ENCODE measurements at places on chromosomes 7 and 10.

- no peak for DNase-seq
Observed at GRCh38 chr10:113894581-113894980, 40.1 kb downstream of the NHLRC2 start.

DNA sequence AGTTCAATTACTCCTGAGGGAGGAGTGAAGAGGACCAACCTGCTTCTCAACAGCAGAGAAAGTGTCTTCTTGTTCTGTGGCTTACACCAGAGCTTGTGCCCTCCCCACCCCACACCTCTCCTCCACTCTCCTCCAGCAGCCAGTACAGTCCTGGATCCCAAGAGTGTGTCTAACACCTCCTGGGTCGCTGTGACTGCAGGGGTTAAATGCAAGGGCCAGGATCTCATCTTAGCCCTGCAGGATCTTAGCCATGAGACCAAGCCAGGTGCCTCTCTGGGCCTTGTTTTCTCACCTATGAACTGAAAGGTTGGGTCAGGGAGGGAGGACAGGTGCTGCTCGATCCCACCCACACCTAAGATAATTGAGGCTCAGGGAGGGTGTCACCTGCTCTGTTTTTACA lies 34.5 kb upstream of the MSRB2 start:
- DNase-seq = no peak

DNA sequence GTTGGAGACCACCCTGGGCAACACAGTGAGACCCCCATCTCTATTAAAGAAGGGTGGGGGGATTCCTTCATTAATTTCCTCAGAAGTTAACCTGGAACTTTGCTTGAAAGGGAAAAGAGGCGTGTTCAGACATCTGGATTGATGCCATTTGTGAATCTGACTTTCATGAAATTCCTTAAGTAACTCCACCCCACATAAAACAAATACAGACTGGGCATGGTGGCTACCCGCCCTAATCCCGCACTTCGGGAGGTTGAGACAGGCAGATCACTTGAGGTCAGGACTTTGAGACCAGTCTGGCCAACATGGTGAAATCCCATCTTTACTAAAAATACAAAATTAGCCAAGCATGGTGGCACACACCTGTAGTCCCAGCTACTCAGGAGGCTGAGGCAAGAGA lies 75.0 kb downstream of the EEPD1 start:
- no peak for DNase-seq

GRCh38 chr10:44186150-44186549 lies 198.7 kb downstream of the CXCL12 start:
- DNase-seq = no peak

DNA sequence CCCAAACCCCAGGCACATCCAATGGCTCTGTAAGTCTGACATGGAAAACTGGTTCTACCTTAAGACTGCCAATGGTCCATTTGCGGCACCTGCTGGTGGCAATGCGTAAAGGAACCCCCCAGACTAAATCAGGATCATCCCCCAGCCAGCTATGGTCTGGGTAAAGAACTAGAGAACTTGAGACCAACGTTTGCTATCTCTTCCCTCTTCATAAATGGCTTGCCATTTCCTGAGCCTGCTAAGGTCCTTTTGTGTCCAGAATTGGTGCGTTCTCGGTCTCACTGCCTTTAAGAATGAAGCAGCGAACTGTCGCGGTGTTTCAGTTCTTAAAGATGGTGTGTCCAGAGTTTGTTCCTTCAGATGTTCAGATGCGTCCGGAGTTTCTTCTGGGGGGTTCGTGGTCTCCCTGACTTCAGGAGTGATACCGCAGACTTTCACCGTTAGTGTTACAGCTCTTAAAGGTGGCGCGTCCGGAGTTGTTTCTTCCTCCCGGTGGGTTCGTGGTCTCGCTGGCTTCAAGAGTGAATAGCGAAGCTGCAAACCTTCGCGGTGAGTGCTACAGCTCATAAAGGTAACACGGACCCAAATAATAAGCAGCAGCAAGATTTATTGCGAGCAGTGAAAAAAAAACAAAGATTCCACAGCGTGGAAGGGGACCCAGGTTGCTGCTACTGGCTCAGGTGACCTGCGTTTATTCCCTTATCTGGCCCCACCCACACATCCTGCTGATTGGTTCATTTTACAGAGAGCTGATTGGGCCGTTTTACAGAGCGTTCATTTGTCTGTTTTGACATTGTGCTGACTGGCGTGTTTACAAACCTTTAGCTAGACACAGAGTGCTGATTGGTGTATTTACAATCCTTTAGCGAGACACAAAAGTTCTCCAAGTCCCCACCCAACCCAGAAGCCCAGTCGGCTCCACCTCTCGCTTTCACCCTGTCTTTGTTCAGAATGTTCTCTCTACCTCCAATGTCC lies 95.4 kb downstream of the ELMO1 start:
- DNase-seq = peak; percentile 76

GRCh38 chr10:29585488-29585976 lies 49.2 kb downstream of the SVIL start:
- no peak for DNase-seq

DNA sequence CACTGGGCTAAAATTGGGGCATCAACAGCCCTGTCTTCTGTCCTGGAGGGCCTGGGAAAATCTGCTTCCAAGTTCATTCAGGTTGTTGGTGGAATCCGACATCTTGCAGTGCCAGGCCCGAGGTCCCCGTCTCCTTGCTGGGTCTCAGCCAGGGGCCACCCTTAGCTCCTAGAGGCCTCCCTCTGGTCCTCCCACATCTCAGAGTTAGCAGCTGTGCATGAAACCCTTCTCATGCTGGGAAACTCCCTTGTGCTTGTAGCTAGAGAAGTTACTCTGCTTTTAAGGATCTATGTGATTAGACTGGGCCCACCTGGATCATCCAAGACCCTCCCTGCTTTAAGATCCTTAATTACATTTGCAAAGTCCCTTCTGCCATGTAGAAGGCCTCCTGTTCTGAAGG lies 15.3 kb downstream of the HIP1 start:
- no peak for DNase-seq

DNA sequence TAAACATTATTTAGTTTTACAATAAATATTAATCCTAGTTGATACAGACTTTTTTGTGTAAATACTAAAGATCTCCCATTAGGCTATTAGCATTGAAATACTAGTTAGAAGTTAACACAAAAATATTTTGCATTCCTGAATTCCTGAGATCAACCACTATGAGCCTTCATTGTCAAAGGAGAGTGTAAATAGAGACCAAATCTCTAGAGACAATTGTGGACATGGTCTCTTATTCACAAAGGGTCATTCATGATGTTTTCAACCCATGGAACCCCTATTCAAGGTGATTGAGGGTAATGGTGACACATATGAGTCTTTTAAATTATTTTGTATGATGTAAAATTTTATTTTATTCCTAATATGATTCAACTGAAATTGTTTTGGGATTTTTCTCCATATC lies 1454.8 kb upstream of the LRRTM3 start:
- DNase-seq = no peak

DNA sequence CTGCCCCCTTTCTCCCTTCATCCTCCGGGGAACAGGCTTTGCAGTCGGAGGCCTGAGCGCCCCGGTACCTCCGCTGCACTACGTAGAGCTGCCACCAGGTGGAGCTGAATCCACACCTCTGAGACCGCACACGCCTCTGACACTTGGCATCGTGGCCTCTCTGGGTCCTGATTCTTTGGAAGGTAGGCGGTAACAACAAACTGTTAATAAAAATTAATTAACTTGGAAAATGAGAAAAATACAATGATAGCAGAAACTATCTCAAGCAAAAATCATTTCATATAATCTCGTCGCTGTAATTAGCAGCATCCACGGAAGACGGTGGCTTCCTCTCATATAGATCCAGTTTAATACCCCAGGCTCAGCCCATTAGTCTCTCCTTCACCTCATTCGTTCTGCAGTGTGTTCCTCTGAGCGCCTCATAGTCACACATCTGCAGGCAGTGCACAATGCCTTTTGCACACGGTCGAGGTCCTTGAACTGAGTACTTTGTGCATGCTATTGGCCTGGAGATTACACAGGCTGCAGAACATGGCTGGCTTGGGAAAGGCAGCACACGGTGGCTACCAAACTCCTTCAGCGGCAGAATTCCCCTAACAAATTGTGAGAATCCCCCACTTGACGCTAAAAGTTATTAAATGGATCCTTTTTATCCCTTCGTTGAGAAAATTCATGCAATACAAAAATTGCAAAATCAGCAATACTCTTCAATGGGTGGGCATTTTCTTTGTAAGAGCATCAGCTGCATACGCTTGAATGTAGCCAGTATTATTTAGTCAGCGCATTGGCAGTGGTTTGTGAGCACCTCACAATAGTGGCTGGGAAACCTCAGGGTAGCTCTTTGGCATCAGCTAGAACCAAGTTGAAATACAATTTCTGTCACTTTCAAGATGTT lies 18.7 kb downstream of the OR9A2 start:
- DNase-seq = peak; percentile 76

GRCh38 chr10:80382989-80383388 lies 25.4 kb upstream of the PRXL2A start:
- DNase-seq = peak; percentile 29

GRCh38 chr7:141231018-141231792 lies 157.3 kb downstream of the TMEM178B start:
- no peak for DNase-seq

DNA sequence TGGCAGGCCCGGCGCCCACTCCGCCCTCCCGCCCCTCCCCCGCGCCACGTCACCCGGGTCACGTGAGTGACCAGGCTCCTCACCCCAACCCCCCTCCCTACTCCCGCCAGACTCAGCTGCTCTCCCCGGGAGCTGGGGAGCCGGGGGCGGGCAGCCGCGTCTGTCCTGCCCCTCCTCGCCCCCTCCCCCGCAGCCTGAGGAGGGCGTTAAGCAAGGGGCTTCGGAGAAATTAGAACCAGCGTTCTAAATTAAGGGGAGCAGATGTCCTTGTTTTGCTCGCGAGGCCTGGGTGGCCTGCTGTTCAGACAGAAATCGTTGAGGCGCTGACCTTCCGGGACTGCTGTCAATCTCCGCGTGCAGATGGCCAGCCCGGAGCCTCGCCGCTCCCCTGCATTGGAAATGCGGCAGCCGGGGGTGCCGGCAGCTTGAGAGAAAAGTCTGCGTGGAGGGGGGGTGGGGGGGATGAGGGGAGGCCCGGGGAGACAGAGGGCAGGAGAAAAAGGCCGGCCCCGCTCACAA lies 102.2 kb upstream of the ZNF438 start:
- DNase-seq = peak; percentile 70

- no peak for DNase-seq
Observed at GRCh38 chr7:28178599-28178998, 2.0 kb downstream of the JAZF1 start.

DNA sequence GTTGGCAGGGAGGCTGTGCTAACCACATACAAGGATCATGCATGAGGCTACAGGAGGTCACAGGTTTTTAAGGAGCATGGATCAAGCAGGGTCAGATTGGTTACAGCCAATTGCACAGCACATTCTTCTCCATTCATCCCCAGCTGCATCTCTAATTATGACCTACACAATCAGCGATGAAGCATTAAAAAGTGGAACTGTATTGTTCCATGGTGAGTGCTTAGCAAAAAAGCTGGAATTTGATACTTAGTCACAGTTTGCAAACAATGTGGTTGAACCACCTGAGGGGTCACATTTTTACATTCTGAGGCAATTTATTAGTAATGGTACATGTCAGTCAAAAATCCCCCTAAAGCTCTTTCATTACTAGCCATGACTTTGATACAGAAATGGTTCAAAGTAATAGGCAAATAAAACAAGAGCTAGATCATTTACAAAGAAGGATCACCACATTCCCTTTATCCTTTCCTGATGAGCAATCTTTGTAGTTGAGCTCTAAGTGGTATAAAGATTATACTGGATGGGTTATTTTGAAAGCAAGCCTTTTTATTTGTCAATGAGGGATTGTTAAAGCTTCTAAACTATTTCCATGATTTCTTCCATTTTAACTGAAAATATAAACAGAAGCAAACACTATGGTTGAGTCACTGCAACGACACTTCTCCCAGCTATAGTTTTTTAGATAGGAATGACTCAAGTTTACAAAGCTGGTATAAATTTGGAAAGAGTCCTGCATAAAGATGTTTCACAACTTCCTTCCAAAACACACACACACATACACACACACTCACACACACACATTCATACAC lies 217.8 kb upstream of the SEMA3A start:
- DNase-seq = no peak
